Activated T-helper 2 cell treated with anti-CD3 and anti-CD28 coated beads, Interferon-gamma antibody, Interleukin-2, Interleukin-4, amounts not matched to agents 10 μg/mL and 5 μg/mL and 100 μg/mL, durations not matched to agents 14 hours and 24 hours and 36 hours (primary cell): ENCODE measurements at places on chromosomes 12 and 14.
A peak's percentile ranks its signal among the peaks of the same experiment; 100 is the strongest.

- no peak for DNase-seq
Measured at GRCh38 chr12:75964150-75964549, 67.4 kb downstream of the PHLDA1 start.

GRCh38 chr12:1534748-1535147 lies 59.6 kb downstream of the FBXL14 start:
- DNase-seq: no peak

GRCh38 chr14:63855281-63855680 lies 2.5 kb downstream of the SYNE2 start:
- no peak for DNase-seq

- DNase-seq: no peak
Measured at GRCh38 chr12:27814851-27815591, 35.0 kb upstream of the MANSC4 start.

GRCh38 chr14:75752907-75753594 lies 92.0 kb downstream of the TTLL5 start:
- DNase-seq: no peak

GRCh38 chr12:130709151-130709970 lies 6.7 kb downstream of the RIMBP2 start:
- DNase-seq: no peak

DNA sequence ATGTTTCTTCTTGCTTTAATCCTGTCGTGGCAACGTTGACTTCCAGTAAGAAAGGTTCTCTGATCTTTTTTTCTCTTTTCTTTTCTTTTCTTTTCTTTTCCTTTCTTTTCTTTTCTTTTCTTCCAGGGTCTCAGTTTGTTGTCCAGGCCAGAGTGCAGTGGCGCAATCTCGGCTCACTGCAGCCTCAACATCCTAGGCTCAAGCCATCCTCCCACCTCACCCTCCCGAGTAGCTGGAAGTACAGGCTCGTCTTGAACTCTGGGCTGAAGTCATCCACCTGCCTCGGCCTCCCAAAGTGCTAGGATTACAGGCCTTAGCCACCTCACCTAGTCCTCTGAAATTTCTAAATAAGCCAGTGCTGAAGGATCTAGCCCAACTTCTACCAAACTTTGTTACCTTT lies 1.3 kb upstream of the MAP3K9 start:
- DNase-seq: no peak

- DNase-seq: no peak
Measured at GRCh38 chr12:53999559-54000115, 324 bp upstream of the HOXC9 start.

GRCh38 chr14:69040353-69040752 lies 61.3 kb upstream of the ACTN1 start:
- no peak for DNase-seq

GRCh38 chr14:38762845-38763244 lies 340.2 kb downstream of the SEC23A start:
- DNase-seq: no peak

- no peak for DNase-seq
Measured at GRCh38 chr14:23446291-23446851, 10.9 kb upstream of the MYH7 start.

DNA sequence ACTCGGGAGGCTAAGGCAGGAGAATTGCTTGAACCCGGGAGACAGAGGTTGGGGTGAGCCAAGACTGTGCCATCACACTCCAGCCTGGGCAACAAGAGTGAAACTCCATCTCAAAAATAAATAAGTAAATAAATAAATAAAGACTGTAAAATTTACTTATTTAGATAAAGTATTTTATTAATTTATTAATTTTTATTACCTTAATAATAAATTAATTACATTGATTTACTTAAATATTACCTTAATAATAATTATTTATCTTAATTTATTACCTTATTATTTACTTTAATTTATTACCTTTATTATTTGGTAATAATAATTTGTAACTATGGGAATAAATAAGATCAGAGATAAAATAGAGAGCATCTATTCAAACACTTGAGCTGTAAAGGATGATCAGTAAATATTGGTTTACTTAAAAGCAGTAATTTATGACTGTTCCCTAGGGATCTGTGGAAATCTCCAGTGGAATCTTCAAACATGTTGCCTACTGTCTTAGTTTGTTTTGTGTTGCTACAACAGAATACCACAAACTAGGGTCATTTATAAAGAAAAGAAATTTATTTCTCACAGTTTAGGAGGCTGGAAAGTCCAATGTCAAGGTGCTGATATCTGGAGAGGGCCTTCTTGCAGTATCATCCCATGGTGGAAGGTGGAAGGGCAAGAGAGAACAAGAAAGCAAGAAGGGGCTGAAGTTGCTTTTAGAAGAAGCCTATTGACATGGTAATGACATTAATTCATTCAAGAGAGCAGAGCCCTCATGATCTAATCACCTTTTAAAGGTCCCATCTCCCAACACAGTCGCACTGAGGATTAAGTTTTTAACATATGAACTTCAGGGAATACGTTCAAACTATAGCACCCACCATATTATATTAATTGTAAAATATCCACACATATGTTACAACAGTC lies 37.1 kb downstream of the SOCS2 start:
- DNase-seq: no peak

DNA sequence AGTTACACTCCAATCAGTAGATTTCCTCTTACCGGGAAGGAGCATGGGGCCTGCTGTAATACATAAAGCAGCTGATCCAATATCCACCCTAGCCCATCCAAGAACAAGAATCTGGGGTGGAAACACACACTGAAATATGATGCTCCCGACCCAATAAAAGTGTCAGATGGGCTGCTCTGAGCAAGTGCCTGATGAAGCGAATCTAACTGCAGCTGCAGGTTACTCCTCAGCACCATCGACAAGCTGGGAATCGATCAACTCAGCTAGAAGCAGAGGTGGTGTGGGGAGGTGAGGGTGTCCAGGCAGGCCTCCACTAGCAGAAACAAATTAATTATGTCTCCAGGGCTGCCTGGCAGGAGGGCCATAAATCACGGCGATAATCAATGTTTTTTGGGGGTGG lies 64.0 kb upstream of the WSCD2 start:
- no peak for DNase-seq

DNA sequence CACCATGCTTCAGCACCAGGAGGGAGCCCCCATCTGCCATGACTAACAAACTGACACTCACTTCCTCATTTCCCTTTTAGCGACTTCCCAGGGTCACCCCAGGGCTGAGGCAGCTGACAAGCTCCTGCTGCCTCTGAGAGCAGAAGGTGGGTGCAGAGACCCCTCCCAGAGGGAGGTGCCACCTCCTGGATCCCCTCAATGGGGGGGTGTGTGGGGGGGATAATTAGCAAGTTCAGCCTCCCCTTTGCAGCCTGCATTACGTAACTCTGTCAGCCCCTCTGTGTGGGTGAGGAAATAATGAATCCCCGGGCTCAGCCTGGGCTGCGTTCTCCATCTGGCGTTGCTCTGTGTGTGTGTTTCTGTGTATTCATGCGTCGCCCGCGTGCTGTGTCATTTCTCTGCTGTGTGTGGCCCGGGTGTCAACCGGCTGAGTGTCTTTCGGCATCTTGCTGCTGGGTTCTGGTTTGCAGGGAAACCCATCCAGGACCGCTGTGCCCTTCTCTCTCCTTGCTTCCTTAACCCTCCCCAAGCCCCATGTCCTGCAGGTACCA lies 28.0 kb downstream of the NOS1 start:
- no peak for DNase-seq

GRCh38 chr12:129561304-129561703 lies 342.5 kb downstream of the TMEM132D start:
- no peak for DNase-seq

- no peak for DNase-seq
Measured at GRCh38 chr12:99454539-99455172, 192.9 kb upstream of the GARIN6 start.

DNA sequence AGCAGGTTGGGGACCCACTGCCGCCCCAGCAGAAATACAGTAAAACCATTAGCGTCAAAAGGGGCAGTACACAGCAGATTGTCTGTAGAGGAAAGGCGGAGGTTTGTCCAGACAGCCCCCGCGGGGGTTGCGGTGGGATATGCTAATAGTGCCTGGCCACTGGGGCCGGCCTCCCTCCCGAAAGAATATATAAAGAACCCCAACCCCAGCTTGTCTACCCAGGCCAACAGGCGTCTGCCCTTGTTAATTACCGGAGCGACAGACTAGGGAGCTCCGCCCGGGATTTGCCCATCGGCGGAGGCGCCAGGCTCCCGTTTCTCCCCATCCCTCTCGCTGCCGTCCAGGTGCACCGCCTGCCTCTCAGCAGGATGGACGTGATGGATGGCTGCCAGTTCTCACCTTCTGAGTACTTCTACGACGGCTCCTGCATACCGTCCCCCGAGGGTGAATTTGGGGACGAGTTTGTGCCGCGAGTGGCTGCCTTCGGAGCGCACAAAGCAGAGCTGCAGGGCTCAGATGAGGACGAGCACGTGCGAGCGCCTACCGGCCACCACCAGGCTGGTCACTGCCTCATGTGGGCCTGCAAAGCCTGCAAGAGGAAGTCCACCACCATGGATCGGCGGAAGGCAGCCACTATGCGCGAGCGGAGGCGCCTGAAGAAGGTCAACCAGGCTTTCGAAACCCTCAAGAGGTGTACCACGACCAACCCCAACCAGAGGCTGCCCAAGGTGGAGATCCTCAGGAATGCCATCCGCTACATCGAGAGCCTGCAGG lies at the start of gene MYF5:
Gene MYF5, plus strand, starts transcription at position 217 of the 774 bp plus-strand sequence. Its CDS starts 152 bp downstream, at position 369.
- no peak for DNase-seq

DNA sequence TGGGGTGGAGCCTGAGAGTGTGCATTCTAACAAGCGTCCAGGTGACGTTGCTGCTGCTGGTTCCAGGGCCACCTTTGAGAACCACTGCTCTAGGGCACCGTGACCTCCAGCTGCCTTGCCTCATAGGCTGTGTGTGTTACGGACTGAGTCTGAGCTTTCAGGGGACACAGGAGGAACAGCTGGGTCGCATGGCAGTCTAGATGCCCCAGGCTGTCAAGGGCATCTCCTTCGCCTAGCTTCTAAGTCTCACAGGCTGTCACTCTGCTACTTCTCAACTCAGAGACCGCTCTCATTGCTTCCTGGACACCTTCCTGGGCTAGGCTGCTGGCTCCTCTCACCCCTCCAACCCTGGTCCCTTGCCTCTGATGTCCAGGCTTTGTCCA lies 965 bp downstream of the KRT73 start:
- no peak for DNase-seq

GRCh38 chr12:117098361-117099217 lies 627 bp downstream of the TESC start:
- DNase-seq: peak; percentile 22

GRCh38 chr12:53804429-53804828 lies 52.6 kb upstream of the CISTR start:
- no peak for DNase-seq

- no peak for DNase-seq
Measured at GRCh38 chr12:114671066-114671442, 12.9 kb downstream of the TBX3 start.

DNA sequence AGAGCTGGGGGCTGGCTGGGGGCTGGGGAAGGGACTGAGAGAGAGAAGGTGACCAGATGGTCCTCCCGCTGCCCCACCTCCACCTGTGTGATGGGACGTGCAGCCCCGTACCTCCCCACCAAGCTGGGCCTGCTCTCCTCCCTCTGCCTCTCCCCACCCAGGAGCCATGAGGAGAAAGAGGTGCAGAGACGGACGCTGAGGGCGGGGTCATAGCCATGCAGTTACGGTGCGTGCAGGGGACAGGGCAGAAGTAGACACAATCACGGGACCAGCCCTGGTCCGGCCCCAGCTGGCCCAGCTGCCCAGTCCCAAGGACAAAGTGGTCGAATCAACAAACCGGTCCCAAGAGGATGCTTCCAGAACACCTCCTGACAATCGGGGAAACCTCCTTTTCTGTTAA lies 33.2 kb downstream of the RFLNA start:
- no peak for DNase-seq

DNA sequence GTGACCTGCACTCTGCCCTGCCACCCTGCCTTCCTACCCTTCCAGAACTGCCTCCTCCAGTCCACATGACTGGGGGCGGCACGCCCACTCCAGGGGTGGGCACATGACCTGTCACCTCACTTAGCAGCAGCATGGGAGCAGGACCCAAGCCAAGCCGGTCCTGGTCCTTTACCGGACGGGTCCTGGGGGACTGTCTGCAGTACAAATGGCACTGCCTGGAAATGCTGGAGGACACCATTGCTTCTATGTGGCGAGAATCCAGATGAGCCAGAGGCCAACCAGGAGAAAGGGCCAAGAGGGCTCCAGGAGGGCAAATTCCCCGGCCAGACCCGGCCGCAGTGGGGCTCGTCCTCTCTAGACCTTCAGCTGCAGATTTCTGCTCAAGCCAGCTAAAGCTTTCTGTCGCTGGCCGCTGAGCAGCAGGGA lies 33.1 kb downstream of the ITPK1 start:
- DNase-seq: no peak

DNA sequence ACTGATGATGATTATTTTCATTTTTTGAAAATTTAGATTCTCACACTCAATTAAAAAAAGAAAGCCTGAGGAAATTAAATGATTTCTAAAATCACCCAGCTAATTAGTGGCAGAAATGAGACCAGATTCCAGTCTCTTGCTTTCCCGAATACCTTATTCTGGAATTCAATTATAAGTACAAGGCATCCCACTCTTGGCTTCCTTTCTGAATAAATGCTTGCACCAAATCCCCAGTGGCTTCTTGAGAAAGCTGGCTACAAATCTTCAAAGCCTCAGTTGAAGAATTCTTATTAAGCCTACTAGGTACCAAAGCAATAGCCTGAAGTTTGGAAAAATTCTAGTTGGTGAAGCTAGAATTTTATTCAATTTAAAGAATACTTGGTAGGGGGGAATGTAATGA lies 476.6 kb downstream of the DIO2 start:
- DNase-seq: no peak

- no peak for DNase-seq
Measured at GRCh38 chr12:108665608-108666202, 32.0 kb upstream of the SELPLG start.

DNA sequence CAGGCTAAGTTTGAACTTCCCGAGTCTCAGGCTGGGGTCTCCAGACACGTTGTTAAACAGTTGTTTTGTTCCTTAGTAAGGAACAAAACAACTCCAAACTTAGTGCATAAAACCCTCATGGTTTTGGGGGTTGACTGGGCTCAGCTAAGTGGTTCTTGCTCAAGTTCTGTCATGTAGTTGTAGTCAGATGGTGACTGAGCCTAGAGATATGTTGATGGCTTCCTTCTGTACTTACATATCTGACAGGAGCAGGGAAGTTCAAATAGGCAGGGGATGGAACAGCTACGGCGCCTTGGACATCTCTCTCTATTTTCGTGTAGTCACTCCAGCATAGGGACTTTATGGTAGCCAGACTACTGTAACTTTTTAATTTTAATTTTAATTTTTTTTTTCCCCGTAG lies 45.7 kb downstream of the SPATS2 start:
- no peak for DNase-seq

GRCh38 chr14:101495827-101496775 lies 65.2 kb upstream of the DIO3 start:
- DNase-seq: no peak

GRCh38 chr12:92301356-92301755 lies 155.7 kb upstream of the BTG1 start:
- no peak for DNase-seq

DNA sequence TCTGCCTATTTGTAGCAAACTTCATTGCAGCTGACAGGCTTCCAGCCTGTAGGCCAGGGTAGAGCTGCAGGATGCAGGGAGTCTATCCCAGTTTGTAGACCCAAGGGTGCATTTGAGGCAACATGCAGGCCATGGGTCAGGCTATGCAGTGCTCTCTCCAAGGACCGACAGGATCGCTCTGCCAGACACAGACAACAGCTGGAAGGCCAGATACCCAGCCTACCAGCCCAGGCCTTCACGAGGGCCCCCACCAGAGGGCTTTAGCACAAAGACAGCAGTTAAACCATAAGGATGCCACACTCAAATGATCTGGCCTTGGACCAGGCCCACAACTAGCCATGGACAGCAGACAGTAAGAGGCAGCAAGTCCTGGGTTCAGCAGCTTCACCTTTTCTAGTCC lies 10.3 kb downstream of the KCTD10 start:
- no peak for DNase-seq
